ENCODE measurements at places on chromosomes 11 and 22. TPM values are rescaled to one million over a fixed set of nuclear protein-coding genes. Genes with fewer than 3 reads are reported as not detected.

Gene TTC36
- 0.60 TPM for total RNA-seq

Gene SLC5A12
- total RNA-seq = 0.47 TPM

DNA sequence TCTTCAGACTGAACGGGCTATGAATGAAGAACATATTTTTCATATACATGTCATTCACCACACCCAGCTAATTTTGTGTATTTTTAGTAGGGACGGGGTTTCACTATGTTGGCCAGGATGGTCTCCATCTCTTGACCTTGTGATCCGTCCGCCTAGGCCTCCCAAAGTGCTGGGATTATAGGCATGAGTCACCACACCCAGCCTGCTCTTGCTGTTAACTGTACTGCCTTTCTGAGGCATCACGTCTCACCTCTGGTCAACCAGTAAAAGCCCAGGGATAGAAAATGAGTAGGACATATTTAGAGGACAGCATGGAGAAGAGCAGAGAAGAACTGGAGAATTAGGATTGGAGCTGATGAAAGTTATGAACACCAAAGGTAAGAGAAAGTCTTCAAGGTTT is 55.6 kb downstream of the APOL3 start:
- DNase-seq = no peak

DNA sequence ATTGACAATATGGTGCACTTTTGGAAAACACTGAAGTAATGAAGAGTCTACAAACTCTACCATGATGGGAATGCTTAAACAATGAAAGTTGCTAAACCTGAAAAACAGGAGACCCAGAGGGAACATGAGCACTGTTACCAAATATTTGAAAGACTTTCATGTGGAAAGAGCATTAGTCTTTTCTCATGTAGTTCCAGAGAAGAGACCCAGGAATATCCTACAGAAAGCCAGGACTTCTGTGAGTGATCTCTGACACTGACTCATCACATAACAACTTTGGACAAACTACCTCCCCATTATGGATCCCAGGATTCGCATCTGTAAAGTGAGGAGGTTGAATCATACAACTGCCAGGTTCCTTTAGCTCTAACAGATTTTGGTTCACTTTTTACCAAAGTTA is 62.2 kb downstream of the FAM181B start:
- no peak for DNase-seq

Gene OR5F1
- not detected for total RNA-seq

DNA sequence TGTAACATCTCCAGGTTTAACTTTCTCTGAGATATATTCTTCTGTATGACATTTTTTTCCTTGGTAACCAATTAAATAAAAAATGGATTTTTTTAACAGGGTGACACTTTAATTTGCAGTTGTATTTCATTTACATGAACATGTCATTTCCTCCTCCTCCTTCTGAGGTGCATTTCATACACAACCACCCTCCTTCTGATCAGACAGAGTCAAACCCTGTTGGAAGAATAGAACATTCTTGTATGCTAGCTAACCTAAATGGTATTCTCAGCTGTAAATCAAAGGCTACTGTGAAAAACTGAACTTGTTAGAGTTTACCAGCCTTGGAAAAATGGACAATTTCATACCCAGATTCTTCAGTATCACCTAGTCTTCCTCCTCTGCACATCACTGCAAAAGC is 52.7 kb upstream of the CHRM4 start:
- DNase-seq = no peak

GRCh38 chr11:70661761-70662501 is 263.6 kb downstream of the CTTN start:
- no peak for DNase-seq

DNA sequence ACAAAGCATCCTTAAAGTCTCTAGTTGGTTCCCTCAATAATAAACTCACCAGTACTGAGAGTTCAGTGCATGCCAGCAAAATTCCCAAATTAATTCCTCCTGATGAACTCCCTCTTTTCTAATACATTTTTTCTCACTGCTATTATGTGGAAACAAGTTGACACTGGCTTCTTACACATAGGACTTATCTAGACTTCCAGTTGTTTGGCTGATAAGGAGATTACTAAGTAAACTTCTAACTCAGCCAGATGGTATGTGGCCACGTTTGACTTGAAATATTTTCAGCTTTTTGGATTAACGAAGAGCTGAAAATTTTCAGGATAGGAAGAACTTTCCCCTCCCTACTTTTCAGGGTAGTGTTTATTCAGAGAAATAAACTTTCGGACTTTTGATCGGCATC is 1154.2 kb upstream of the TENM4 start:
- no peak for DNase-seq

DNA sequence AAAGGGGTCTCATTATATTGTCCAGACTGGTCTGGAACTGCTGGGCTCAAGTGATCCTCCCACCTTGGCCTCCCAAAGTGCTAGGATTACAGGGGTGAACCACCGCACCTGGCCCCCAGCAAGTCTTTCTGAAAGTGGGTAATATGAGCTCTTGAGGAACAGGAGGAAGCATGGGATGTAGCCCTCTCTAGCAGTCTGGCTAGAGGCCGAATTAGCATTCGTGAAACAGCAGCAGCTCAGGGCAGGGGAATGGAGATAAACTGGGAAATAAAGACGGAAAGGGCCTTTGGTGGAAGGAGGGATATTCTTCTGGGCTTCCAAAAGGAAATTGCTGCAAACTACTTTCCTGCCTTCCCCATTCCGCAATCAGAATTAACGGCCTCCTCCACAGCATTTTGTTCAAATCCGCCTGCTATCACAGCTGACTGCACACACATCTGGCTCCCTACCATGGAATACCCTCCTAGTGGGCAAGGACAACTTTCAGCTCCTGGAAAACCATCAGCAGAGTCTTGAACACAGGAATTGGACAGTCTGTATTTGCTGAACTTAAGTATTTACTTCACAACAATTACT is 44.3 kb downstream of the MICAL3 start:
- DNase-seq = no peak

Gene NXPE2
- total RNA-seq = 0.21 TPM

Gene SERHL2
- 10.8 TPM for total RNA-seq

DNA sequence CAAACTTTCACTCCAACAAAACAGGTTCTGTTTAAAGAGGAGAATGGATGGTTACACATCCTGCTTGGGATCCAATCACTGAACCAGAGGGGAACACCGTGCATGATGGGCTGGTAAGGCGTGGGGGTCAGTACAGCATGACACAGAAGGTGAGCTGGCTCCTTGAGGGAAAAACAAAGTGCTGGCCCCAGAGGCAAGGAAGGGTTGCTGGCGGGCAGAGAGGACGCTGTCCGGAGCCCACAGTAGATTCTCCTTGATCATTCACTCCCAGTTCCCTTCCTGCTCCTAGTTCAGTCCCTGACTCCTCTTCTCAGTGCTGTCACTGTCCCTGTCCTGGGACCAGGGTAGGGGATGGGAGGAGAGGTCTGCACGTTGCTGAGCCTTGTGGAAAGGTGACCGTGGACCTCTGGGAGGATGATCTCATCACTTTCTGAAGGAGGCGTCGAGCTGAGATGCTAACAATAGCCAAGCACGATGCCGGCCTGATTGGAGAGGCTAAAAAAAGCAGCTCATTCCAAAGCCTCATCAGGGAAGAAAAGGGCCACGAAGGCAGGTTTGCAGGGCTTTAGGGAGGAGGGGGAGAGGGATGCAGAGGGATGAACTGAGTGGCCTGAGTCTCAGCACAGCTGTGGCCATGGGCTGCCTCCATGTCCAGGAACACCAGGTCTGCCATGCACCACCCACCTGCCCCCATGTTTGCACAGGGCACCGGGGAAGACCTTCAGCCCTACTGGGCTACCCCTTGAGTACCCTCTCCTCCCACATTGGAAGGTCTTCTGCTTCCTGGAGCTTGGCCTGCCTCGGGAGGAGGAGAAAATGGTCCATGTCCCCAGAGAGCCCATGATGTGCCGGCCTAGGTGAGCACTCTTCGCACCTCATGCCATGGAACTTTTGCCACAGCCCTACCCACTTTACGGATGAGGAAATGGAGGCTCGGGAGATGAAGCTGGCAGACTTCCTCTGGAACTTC is 72.7 kb upstream of the RTL6 start:
- DNase-seq = peak; percentile 32

Gene VPS26B
- 46.9 TPM for total RNA-seq

Gene RHOD
- total RNA-seq = 15.2 TPM

DNA sequence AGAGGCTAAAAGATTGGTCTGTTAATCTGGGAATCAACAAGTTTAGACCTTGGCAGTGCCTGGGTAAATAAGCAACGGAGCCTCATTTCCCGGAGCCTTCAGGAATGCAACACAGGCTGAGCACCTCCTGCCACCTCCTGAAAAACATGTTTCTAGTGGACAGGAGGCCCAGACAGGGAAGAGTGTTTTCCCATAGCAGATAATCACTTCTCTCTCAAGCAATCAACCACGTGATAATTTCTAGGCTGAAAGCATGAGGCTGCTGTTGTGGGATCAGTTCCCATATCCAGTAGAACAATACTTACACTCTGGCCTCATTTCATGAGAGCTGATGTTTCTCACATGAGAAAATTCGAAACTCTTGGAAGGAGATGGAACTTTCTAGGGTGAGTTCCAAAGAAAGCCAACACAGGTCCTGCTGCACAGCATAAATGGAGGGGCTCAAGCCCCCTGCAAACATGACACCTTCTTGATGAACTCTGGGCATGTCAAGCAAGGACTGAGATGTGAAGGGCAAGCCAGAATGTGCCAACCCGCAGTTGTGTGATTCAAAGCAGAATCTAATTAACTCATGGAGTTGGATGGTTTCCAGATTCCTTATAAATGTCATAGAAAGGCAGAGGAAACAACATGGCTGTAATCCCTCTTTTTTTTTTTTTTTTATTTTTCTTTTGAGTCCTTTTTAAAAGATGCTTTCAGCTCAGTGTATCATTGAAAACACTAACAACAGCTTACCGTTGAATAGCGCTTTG is 228.5 kb upstream of the SESN3 start:
- no peak for DNase-seq

GRCh38 chr22:44682556-44683168 is 19.3 kb upstream of the PRR5 start:
- no peak for DNase-seq

DNA sequence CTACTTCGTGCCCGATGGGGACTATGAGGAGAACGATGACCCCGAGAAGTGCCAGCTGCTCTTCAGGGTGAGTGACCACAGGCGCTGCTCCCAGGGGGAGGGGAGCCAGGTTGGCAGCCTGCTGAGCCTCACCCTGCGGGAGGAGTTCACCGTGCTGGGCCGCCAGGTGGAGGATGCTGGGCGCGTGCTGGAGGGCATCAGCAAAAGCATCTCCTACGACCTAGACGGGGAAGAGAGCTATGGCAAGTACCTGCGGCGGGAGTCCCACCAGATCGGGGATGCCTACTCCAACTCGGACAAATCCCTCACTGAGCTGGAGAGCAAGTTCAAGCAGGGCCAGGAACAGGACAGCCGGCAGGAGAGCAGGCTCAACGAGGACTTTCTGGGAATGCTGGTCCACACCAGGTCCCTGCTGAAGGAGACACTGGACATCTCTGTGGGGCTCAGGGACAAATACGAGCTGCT is 751 bp downstream of the FIBIN start:
- no peak for DNase-seq

Gene UPK3A
- total RNA-seq = 233 TPM

- DNase-seq = no peak
Observed at GRCh38 chr22:50272044-50272802, 2.0 kb upstream of the MAPK11 start.

GRCh38 chr22:25624476-25624875 is 60.0 kb downstream of the GRK3 start:
- DNase-seq = no peak

Gene LRRC4C
- total RNA-seq = 3.6 TPM

DNA sequence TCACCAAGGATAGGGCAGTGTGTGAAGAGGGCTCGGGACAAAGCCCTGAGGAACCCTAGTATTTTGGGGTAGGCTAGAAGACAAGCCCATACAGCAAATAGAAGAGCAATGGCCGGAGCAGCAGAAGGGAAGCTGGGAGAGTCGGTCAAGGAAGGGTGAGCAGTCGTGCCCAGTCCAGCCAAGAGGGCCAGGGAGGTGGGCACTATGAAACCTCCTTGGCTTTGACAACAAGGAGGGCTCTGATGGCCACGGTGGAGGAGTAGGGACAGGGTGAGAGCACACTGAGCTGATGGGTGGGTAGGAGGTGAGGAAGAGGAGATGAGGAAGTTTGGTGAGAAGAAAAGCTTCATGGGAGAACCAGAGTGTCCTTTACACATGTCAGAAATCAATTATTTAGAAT is 2.2 kb upstream of the YWHAH start:
- DNase-seq = no peak

Gene POU2AF2
- total RNA-seq = 1.2 TPM

DNA sequence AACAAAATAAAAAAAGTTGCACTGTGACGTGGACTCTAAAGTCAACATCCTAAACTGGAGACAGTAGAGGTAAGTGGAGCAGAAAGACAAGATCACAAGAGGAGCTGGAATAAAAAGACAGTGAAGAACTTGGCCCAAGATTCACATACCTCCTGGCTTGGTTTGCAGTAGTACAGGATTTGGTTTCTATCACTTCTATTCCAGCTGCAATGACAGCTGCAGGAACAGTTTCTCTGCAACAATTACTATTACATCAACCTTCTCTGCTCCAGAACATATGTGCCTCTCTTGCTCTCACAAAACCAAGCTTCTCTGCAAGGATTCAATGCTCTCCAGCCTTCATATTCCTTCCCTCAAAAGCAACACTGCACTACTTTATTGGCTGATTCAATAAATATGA is 7.8 kb upstream of the KDM2A start:
- DNase-seq = no peak

- no peak for DNase-seq
Observed at GRCh38 chr11:46712874-46713576, 6.0 kb upstream of the F2 start.

All from ureter (tissue), 1 donor.